ENCODE measurements at places on chromosomes 11 and 22.

- no peak for DNase-seq
Observed at GRCh38 chr11:460331-461199, 10.5 kb downstream of the PTDSS2 start.

DNA sequence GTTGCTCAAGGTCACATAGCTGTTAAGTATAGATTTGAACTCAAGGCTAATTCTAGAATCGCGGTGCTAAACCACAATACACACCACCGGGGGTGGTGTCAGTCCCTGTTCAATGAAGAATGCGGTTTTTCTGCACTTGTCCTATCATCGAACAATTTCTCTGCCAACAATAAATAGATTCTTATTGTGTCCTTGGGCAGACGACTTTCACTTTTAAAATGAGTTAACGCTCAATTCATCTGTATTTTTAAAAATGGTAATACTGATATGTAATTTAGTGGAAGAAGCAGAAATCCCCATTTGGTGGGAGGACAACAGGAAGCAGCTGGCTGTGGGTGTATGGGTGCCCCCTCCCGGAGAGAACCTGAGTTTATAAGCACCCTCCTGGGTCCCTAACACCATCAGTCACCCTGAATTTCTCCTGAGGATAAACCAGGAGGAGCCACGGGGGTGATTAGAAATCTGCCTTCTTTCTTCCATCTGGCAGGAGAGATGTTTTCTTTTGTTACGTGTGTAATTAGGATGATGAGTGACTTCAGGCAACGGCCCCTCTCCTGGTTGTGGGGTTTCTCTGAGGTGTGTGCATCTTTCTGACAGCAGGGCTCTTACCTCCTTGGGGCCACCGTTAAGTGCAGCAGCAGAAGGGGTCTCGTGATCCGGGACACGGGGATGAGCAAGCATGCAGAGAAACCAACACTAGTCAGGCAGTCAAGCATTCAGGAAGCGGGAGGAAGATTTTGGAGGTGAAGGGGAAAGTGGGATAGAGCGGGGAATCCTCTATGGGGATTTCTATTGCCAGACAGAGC lies 87.7 kb downstream of the GRAMD1B start:
- DNase-seq = no peak

DNA sequence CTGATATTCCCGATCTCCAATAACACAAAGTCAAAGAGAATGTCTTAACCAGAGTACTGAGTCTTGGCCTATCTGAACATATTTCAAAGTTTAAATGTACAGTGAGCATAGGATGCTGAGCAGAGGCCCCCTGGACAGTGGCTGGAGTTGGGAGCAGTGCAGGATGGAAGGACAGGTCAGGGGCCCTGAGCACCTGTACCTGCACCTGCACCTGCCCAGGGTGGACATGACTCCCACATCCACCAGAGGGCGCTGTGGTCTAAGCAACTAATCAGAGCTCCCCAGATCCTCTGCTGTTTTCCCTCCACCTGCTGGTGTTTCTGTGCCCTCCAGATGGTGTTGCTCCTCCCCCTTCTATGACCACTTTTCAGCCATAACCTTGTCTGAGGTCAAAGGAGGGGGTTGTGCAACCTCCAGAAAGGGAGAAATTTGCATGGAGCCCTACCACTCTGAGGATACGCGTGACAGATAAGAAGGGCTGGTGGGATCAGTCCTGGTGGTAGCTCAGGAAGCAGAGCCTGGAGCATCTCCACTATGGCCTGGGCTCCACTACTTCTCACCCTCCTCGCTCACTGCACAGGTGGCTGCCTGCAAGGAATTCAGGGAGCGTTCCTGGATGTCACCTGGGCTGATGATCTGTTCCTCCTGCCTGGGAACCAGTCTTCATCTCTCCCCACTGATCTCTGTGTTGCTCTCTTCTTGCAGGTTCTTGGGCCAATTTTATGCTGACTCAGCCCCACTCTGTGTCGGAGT lies 49.1 kb upstream of the VPREB1 start:
- DNase-seq = peak; percentile 70

- no peak for DNase-seq
Observed at GRCh38 chr11:125701858-125702621, 21.4 kb upstream of the ACRV1 start.

DNA sequence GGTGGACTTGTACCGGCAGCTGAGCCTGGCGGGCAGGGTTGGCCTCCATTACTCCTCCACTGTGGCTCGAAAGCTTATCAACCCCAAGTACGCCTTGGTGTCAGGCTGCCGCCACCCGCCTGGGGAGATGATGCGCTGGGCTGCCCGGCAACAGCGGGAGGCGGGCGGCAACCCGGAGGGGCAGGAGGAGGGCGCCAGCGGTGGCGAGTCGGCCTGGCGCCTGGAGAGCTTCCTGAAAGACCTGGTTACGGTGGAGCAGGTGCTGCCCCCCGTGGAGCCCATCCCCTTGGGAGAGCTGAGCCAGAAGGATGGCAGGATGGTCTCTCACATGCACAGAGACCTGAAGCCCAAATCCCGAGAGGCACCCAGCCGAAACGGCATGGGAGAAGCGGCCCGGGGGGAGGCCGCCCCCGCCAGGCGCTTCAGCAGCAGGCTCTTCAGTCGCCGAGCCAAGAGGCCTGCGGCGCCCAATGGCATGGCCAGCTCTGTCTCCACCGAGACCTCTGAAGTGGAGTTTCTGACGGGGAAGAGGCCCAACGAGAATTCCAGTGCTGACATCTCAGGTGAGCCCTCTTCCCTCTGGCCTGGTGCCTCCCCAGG lies 26.7 kb downstream of the FAM83F start:
- DNase-seq = no peak

- DNase-seq = no peak
Observed at GRCh38 chr11:118295815-118296454, 8.6 kb upstream of the CD3E start.
